ENCODE measurements at places on chromosomes 4 and X.

DNA sequence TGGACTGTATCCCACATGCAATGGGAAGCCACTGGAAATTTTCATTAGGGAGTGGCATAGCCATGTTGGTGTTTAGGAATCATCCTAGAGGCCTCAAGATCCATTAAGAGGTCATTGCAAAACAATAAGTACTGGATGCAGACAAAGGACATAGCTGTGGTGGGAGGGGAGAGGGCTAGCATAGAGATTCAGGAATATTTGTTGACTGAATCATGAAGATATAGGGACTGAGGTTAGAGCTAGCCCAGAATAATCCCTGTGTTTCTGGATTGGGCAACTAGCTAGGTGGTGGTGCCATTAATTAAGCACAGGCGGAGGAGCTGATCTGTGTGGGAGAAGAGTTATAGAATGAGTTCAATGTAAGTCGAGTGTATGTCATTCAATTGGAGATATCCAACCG is 135.0 kb downstream of the RAB28 start:
- no peak overlapping the region for H3K27ac ChIP-seq
- peaks cover 2% of the 10 kb centered on the region for H3K36me3 ChIP-seq
- no peaks in the 10 kb centered on the region for H3K4me1 ChIP-seq
- H3K4me3 ChIP-seq = no peak overlapping the region
- DNase-seq = no peak
- H3K27me3 ChIP-seq = no peaks in the 10 kb centered on the region

DNA sequence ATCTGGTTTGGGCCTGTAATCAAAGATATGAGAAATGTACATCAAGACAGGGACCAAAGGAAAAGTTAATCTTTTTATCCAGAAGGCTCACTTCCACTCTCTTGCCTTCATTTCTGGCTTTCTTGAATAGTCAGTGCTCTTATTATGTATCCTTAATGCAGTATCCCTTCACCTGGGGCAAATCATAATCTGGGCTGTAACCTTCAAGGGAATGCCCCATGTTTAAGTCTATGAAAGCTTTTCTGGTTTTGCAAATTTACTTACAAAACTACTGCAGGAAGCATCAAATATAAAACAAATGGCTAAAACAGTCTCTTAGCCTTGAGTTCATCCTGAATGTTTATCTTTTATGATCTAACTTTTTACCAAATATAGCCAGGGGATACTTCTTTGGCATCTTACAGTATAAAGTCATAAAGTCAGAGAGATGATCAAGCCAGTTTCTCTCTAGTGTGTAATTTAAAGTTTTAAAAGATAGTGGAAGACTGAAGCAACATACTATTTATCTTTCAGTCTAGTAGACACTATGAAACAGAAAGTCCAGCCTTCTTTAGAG is 1214.8 kb downstream of the STIM2 start:
- no peaks in the 10 kb centered on the region for H3K36me3 ChIP-seq
- H3K4me3 ChIP-seq = no peak overlapping the region
- H3K27me3 ChIP-seq = no peaks in the 10 kb centered on the region
- DNase-seq = no peak

DNA sequence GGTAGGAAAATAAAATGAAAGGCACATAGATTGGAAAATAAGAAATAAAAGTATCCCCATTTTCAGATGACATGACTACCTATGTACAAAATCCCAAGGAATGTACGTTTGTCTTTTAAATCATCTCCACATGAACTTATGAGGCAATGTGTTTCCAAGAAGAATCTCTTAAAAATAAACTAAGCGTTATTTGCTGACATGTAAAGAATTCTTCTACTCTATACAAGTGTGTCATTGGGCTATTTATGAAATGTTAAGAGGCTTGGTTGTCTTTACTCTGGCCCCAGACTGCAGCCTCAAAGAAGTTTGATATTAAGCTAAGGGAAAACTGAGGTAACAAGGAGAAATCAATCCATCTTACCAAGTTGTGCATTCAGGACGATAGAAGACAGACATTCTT is 17.1 kb downstream of the BEX3 start:
- DNase-seq = no peak
- peaks cover 2% of the 10 kb centered on the region for H3K27me3 ChIP-seq
- H3K4me1 ChIP-seq = no peaks in the 10 kb centered on the region
- no peak overlapping the region for H3K4me3 ChIP-seq
- no peaks in the 10 kb centered on the region for H3K36me3 ChIP-seq
- no peak overlapping the region for H3K27ac ChIP-seq

- H3K4me1 ChIP-seq = peaks cover 3% of the 10 kb centered on the region
- H3K36me3 ChIP-seq = peaks cover 53% of the 10 kb centered on the region
- H3K27me3 ChIP-seq = no peaks in the 10 kb centered on the region
- H3K27ac ChIP-seq = no peak overlapping the region
- DNase-seq = no peak
Observed at GRCh38 chrX:48702716-48703115, 6.2 kb downstream of the SUV39H1 start.

GRCh38 chr4:182203872-182204411 is 39.3 kb upstream of the TENM3 start:
- H3K36me3 ChIP-seq = no peaks in the 10 kb centered on the region
- no peaks in the 10 kb centered on the region for H3K27me3 ChIP-seq
- DNase-seq = no peak
- no peaks in the 10 kb centered on the region for H3K4me1 ChIP-seq
- no peak overlapping the region for H3K27ac ChIP-seq

DNA sequence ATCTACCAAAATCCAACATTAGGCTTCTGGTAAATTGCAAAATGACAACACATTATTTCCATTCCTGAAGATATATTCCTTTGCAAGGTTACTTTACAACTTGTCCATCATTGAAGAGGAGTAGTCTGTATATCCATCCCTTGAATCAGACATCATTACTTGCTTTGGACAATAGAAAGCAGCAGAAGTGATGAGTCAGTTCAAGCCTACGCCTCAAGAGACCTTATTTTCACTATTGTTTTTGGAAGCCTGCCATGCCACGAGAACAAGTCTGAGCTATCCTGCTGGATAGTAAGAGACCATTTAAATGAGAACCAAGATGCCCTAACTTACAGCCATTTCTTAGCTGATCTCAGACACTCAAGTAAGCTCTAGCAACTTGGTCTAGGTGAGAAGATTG is 246.0 kb upstream of the HHIP start:
- H3K36me3 ChIP-seq = no peaks in the 10 kb centered on the region
- H3K27me3 ChIP-seq = no peaks in the 10 kb centered on the region
- H3K4me3 ChIP-seq = no peak overlapping the region
- no peak for DNase-seq

- H3K4me1 ChIP-seq = peaks cover 14% of the 10 kb centered on the region
- H3K4me3 ChIP-seq = no peak overlapping the region
- no peak for DNase-seq
- no peaks in the 10 kb centered on the region for H3K36me3 ChIP-seq
- peaks cover 71% of the 10 kb centered on the region for H3K27me3 ChIP-seq
Observed at GRCh38 chr4:41877020-41877796, 58.0 kb upstream of the TMEM33 start.

GRCh38 chr4:1783015-1783414 is 10.1 kb upstream of the FGFR3 start:
- H3K27me3 ChIP-seq = no peaks in the 10 kb centered on the region
- H3K4me3 ChIP-seq = no peak overlapping the region
- H3K36me3 ChIP-seq = no peaks in the 10 kb centered on the region
- no peak overlapping the region for H3K27ac ChIP-seq
- no peak for DNase-seq

DNA sequence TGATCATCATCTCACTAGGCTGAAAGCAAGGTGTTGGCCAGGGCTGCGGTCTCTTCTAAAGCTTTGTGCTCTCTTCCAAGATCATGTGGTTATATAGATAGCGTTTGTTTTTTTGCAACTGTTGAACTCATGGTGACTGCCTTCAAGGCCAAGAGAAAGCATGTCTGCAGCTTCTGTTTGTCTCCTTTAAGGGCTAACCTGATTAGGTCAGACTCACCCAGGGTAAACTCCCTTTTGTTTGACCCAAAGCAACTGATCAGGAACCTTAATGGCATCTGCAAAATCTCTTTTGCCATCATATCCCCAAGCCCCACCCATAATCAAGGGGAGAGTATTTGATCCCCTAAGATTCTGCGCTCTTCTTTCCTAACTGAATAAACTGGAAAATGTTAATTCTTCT is 72.2 kb upstream of the ALG13 start:
- no peak overlapping the region for H3K27ac ChIP-seq
- H3K36me3 ChIP-seq = no peaks in the 10 kb centered on the region
- H3K4me3 ChIP-seq = no peak overlapping the region
- DNase-seq = no peak
- no peaks in the 10 kb centered on the region for H3K27me3 ChIP-seq
- H3K4me1 ChIP-seq = no peaks in the 10 kb centered on the region

DNA sequence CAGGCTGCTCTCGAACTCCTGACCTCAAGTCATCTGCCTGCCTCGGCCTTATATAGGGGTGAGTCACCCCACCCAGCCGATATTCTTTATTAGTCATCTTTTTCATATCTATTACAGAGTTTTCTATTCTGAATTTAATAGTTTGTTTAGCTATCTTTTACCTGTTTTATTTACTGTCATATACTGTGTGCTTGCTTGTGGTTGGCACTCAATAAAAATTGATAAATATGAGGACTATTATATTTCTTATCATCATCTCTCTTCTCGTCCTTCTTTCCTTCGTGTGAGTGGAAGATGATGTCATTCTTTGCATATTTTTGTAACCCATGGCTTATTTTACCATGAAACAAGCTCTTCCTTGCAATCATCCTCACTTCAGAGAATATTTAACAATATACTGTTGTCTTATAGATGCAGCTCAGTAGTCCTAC is 265.5 kb downstream of the ARHGAP24 start:
- no peak overlapping the region for H3K4me3 ChIP-seq
- H3K27me3 ChIP-seq = no peaks in the 10 kb centered on the region
- H3K36me3 ChIP-seq = peaks cover 22% of the 10 kb centered on the region
- DNase-seq = no peak
- peak overlapping the region; percentile 46 for H3K27ac ChIP-seq
- H3K4me1 ChIP-seq = peaks cover 82% of the 10 kb centered on the region

- H3K4me3 ChIP-seq = peak overlapping the region; percentile 98
- peak overlapping the region; percentile 63 for H3K27ac ChIP-seq
- H3K4me1 ChIP-seq = peaks cover 11% of the 10 kb centered on the region
- H3K36me3 ChIP-seq = peaks cover 16% of the 10 kb centered on the region
- no peaks in the 10 kb centered on the region for H3K27me3 ChIP-seq
Observed at GRCh38 chrX:74293343-74293946, 10.5 kb upstream of the ZCCHC13 start.

DNA sequence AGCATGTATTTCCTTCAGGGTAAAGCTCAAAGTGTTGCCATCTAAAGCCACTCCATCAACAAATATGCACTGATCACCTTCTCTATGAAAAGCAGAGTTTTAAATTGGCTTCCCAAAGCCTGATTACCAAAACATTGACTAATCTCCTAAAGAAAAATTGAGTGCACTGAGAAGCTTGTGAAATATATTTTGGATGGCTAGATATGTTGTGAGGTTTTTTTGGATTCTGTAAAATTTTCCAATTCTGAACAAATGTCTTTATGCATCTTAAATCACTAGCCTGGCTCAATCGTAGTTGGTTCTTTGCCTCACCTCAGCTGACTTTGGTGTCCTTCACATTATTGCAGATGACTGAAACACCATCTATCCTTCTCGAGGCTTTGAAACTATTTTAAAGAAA is 14.9 kb upstream of the EXOSC9 start:
- no peaks in the 10 kb centered on the region for H3K4me1 ChIP-seq
- H3K27me3 ChIP-seq = peaks cover 46% of the 10 kb centered on the region
- H3K4me3 ChIP-seq = no peak overlapping the region
- H3K27ac ChIP-seq = no peak overlapping the region
- no peak for DNase-seq

DNA sequence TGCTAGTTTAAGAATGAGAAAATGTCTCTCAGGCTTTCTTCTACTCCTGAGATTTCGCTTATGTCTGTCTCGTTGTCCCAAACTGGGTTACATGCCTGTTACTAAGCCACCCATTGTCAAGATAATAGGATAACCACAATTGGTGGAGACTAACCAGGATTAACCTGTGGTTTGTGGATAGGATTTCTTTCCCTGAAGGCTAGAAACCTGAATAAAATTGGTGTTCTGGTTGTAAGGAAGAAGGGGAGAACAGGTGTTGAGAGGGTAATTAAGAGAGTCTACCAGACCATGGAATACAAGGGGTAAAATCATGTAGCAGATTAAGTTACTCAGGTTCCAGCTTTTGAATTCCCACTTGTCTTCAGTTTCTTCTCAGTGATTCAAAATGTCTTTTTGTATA is 225.4 kb downstream of the CPE start:
- DNase-seq = no peak
- H3K27ac ChIP-seq = no peak overlapping the region
- no peaks in the 10 kb centered on the region for H3K4me1 ChIP-seq
- H3K27me3 ChIP-seq = no peaks in the 10 kb centered on the region

DNA sequence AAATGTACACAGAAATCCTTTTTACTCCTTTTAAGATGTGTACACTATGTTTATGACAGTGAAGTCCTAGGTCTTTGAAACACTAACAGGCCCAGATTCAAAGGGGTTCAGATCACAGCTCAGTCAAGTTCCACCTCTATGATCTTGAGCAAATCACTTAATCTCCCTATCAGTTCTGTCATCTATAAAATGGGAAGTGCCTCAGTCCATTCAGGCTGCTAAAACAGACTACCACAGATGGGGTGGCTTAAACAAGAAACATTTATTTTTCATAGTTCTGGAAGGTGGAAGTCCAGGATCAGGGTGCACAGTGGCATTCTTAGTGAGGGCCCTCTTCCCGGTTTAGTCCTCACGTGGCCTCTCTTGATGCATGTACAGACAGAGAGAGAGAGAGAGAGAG is 117.1 kb downstream of the CORIN start:
- H3K36me3 ChIP-seq = no peaks in the 10 kb centered on the region
- no peak for DNase-seq
- no peak overlapping the region for H3K4me3 ChIP-seq
- H3K4me1 ChIP-seq = no peaks in the 10 kb centered on the region

- peaks cover 10% of the 10 kb centered on the region for H3K27me3 ChIP-seq
- no peak overlapping the region for H3K27ac ChIP-seq
- H3K4me1 ChIP-seq = no peaks in the 10 kb centered on the region
- no peaks in the 10 kb centered on the region for H3K36me3 ChIP-seq
- DNase-seq = no peak
- H3K4me3 ChIP-seq = no peak overlapping the region
Observed at GRCh38 chr4:8320386-8320750, 50.8 kb downstream of the HTRA3 start.

DNA sequence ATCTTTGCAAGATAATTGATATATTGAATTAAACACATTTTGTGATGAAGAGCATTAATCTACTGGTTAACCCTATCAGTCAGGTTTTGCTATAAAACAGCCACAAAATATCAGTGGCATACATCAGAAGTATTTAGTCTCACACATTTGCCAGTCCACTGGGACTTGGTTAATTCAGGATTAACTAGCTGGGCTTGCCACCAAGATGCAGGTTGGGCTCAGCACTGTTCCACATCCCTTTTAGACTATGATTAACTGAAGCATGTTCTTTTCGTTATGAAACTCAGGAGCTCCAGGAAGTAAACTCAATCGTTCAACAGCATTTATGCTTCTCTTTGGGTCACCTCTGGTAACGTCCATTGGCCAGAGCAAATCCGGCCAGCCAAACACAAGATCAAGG is 538.1 kb upstream of the HS3ST1 start:
- DNase-seq = no peak
- no peak overlapping the region for H3K27ac ChIP-seq
- no peaks in the 10 kb centered on the region for H3K27me3 ChIP-seq
- no peak overlapping the region for H3K4me3 ChIP-seq
- no peaks in the 10 kb centered on the region for H3K4me1 ChIP-seq
